ENCODE measurements at places on chromosomes 1 and 21. TPM values are rescaled to one million over a fixed set of nuclear protein-coding genes. Genes with fewer than 3 reads are reported as not detected.

The OR2T10 gene
- total RNA-seq = not detected

GRCh38 chr1:176577646-176578197 lies 114.7 kb downstream of the PAPPA2 start:
- H3K27ac ChIP-seq = no peak overlapping the region
- H3K27me3 ChIP-seq = no peaks in the 10 kb centered on the region
- H3K4me1 ChIP-seq = no peaks in the 10 kb centered on the region
- DNase-seq = no peak
- H3K36me3 ChIP-seq = no peaks in the 10 kb centered on the region

The LIPI gene
- not detected for total RNA-seq

GRCh38 chr1:154326546-154327465 lies 1.5 kb downstream of the ATP8B2 start:
- peaks cover 12% of the 10 kb centered on the region for H3K36me3 ChIP-seq
- peak overlapping the region; percentile 94 for H3K4me3 ChIP-seq
- peaks cover 5% of the 10 kb centered on the region for H3K27me3 ChIP-seq
- H3K4me1 ChIP-seq = peaks cover 54% of the 10 kb centered on the region

- H3K27ac ChIP-seq = no peak overlapping the region
- peak; percentile 78 for DNase-seq
Observed at GRCh38 chr1:160193091-160193819, 2.9 kb downstream of the CASQ1 start.

DNA sequence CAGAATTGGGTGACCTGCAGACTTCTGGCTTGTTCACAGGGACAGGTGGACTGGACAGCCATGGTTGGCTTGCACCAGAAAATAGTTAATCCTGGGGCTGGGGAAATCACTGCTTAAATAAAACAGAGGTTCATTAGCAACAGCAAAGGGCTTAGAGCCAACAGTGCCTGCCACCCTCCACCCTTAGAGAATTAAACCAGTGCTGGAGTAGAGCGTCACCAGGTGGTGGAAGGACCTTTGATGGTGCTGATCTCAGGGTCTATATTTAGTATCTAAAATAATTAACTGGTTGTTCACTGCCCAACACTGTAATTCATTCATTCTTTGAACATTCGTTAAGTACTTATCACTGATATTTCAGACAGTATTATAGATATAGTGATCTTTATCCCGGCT lies 34.7 kb upstream of the PDE9A start:
- H3K36me3 ChIP-seq = no peaks in the 10 kb centered on the region
- no peaks in the 10 kb centered on the region for H3K4me1 ChIP-seq
- peaks cover 43% of the 10 kb centered on the region for H3K27me3 ChIP-seq
- H3K4me3 ChIP-seq = no peak overlapping the region
- H3K27ac ChIP-seq = no peak overlapping the region

- no peaks in the 10 kb centered on the region for H3K4me1 ChIP-seq
- no peak overlapping the region for H3K27ac ChIP-seq
- peaks cover 16% of the 10 kb centered on the region for H3K27me3 ChIP-seq
Observed at GRCh38 chr1:184555665-184556641, 169.1 kb downstream of the C1orf21 start.

GRCh38 chr1:111731956-111732355 lies 7.2 kb downstream of the INKA2 start:
- peaks cover 3% of the 10 kb centered on the region for H3K27me3 ChIP-seq
- no peak overlapping the region for H3K27ac ChIP-seq

The KMO gene
- not detected for total RNA-seq

GRCh38 chr1:29145739-29146437 lies 22.2 kb upstream of the TMEM200B start:
- peak; percentile 5 for DNase-seq
- H3K27me3 ChIP-seq = no peaks in the 10 kb centered on the region
- no peaks in the 10 kb centered on the region for H3K4me1 ChIP-seq

The AQP10 gene
- not detected for total RNA-seq

- DNase-seq = no peak
- H3K27me3 ChIP-seq = no peaks in the 10 kb centered on the region
- H3K4me3 ChIP-seq = no peak overlapping the region
- no peaks in the 10 kb centered on the region for H3K36me3 ChIP-seq
- H3K27ac ChIP-seq = no peak overlapping the region
- no peaks in the 10 kb centered on the region for H3K4me1 ChIP-seq
Observed at GRCh38 chr1:73783352-73783751, 414.6 kb downstream of the LRRIQ3 start.

- H3K4me1 ChIP-seq = peaks cover 11% of the 10 kb centered on the region
- H3K27ac ChIP-seq = no peak overlapping the region
- H3K4me3 ChIP-seq = no peak overlapping the region
- DNase-seq = no peak
Observed at GRCh38 chr1:85700422-85700821, 7.8 kb downstream of the ZNHIT6 start.

GRCh38 chr1:232912845-232913580 lies 37.4 kb upstream of the NTPCR start:
- no peak overlapping the region for H3K27ac ChIP-seq
- peaks cover 3% of the 10 kb centered on the region for H3K27me3 ChIP-seq
- H3K36me3 ChIP-seq = peaks cover 5% of the 10 kb centered on the region

- DNase-seq = no peak
- H3K36me3 ChIP-seq = peaks cover 32% of the 10 kb centered on the region
- H3K27me3 ChIP-seq = peaks cover 3% of the 10 kb centered on the region
- peaks cover 12% of the 10 kb centered on the region for H3K4me1 ChIP-seq
- H3K27ac ChIP-seq = no peak overlapping the region
Observed at GRCh38 chr1:228743405-228743804, 8.1 kb downstream of the RHOU start.
